Cortex of kidney (tissue), 1 donor: ENCODE measurements at places on chromosomes 1 and 21.

- DNase-seq = no peak
Observed at GRCh38 chr1:8047686-8048445, 21.8 kb upstream of the ERRFI1 start.

GRCh38 chr1:84991097-84991920 is 5.6 kb downstream of the MCOLN2 start:
- DNase-seq = no peak

- DNase-seq = no peak
Observed at GRCh38 chr1:36354486-36354885, 31.0 kb upstream of the EVA1B start.

DNA sequence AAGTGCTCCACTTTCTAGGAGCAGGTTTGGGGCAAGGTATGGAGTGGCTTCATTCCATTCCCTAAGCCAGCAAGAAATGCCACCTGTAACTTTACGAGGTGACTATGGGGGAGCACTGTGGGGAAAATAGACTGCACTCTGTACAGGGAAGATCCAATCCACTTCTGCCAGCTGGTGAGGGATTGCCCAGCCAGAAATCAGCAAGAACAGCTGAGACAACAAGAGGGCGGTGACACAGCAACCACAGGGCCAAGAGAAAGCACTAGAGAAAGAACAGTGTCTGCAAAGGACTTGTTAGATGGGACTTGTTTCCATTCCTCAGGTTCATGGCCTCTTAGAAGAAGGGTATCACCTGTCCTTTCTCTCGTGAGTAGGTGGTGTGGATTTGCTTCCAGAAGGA is 19.6 kb downstream of the CAPN8 start:
- no peak for DNase-seq

DNA sequence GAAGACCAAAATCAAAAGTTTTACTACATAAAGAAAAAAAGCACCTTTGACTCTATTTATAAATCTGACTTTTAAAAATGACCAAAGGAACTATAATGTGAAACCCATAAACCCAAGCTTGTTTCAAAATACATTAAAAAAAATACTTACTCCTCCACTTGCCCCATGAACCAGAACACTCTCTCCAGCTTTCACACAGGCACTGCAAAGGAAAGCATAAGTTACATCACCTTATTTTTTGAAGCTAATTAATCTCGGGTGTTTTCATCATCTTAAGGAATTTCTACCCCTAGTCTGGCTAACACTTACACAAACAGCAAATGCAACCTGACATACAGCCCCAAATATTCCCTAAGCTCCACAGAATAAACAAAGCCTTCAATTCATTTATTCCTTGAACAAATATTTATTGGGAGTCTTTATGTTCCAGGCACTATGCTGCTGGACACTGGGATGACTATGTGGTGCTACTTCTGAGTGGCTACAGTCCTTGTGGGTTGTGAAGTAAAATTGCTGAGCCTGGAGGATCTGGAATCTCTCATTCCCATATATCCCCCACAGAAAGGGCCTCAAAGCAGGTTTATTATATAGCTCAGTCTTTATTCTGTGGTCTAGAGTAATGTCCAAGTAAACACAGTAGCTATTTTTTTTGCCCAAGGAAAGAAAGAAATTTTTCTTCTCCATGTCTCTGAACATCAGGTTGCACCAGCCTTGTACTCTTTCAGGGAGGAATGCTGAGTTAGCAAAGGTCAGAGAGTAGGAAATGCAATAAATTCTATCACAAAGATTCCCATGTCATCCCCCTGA is 18.2 kb downstream of the CRYZ start:
- no peak for DNase-seq

- DNase-seq = no peak
Observed at GRCh38 chr1:36816348-36816747, 218.0 kb downstream of the GRIK3 start.

DNA sequence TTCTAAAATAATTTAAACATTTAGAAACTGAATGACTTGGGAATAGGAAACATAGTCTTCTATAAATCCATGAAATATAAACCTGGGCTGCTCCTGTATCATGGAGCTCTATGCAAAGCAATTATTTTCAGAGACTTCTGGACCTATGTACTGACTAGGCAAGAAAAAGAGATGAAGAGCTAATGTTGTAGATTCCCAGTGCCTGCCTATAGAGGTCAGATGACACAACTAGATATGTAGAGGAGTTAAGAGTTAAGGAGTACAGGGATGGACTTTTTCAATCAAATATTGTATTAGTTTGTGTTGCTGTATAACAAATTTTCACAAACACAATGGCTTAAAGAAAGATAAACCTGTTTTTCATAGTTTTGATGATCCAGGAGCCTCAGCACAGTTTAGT is 1434.5 kb downstream of the KCNT2 start:
- no peak for DNase-seq

GRCh38 chr1:208256091-208256490 is 11.9 kb upstream of the PLXNA2 start:
- DNase-seq = no peak

DNA sequence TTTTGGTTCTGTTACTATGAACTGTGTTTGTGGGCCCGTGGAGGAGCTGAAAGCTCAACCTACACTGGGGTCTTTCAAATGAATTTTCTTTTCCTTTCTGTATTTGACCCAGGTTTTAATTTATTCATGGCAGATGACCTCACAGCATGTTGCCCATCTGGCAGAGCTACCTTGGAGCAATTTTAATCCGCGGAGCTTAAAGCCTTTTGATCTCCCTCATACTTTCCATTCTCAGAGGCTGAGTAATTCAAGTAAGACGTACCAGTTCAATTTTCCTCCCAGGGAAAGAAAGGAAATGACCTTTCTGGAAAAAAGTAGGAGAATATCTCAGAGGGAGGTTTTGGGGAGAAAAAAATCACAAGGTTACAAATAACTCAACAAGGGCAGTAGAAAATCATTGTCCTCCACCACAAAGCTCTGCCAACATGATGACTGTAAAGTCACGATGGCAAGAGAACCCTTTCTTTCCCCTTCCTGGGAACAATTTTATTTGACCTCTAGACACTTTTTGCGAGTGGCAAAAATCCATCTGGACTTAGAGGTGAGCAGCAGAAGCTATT is 21.6 kb upstream of the PCP4 start:
- no peak for DNase-seq

DNA sequence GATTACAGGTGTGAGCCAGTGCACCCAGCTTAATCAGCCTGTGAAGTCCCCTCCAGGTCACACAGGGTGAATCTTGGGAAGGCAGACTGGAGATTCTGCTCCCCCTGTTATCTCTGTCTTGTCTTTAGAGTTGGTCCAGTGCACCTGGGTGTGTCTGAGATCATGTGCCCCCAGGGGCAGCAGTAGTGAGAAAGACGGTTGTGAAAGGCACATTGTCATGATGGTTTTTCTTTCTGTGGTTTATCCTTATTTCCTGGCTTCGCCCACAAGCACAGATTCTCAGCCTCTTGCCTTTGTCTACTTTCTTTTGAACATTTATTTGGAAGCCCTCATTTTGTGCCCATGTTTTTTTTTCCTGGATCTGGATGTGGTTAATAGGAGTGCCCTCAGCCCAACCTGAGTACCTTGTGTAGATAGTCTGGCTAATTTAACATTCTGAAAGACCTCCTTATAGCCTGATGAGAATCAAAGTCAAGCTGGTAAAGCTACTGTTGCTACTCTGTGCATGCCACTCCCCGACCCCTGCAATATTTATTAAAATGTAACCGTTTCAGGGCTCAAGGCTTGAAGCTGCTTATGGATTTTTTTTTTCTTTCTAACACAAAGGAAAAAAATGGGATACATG is 23.7 kb downstream of the UCK2 start:
- no peak for DNase-seq

DNA sequence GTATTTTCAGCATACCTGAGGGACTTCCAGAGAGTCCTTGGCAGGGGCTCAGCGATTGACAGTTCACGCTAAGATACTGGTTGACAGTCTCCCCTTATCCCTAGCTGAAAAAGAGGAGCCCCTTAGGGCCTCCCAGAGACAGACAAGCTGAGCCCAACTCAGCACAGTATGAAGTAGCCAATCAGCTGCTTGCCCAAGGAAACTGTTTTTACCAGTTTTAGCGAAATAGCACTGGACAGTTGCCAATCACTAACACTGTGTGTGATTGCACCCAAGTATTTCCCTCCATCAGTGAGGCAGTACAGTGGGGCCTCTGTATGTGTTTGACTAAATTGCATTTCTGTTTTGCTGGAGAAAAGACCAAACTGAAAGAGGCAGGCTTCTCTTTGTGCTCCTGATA is 27.0 kb downstream of the KHDRBS1 start:
- no peak for DNase-seq

DNA sequence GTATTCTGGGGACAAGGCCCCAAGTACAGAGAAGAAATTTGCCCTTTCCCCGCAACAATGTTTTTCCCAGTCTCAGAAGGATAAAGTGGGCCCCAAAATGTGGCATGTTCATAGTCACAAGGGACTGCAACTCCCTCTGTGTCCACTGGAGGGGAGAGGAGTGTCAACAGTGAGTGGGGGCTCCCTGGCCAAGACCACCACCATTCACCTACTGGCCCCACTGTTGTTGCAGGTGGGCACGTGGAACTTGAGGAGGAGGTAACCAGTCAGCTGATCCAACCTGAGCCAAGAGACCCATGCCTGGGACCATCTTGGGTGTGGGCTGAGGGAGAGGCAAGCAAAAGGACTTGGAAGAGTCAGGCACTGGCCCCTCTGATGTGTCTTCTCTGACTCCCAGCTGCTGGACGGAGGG is 777 bp downstream of the NUDT17 start:
- DNase-seq = no peak

GRCh38 chr1:183676586-183677189 is 23.6 kb upstream of the APOBEC4 start:
- DNase-seq = no peak

- DNase-seq = no peak
Observed at GRCh38 chr21:44306936-44307704, 7.3 kb downstream of the PFKL start.

GRCh38 chr1:94215955-94216354 is 21.4 kb downstream of the ARHGAP29 start:
- no peak for DNase-seq

DNA sequence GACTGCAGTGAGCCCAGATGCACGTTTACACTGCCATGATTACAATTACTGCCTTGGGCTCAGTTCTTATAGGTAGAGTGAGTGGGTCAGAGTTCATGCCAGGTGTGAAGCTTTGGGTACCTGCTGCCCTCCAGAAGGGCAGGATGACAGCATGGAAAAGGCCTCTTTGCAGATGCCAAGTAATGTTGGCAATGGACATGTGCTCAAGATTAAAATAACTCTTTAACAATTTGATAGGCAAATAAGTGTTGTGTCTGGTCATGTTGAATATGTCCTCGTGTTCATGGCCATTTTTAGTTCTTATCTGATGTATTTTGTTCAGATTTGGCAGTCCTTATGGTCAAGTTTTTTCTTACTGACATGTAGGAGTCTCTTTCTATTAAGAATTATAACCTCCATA is 34.8 kb downstream of the S100B start:
- DNase-seq = no peak

DNA sequence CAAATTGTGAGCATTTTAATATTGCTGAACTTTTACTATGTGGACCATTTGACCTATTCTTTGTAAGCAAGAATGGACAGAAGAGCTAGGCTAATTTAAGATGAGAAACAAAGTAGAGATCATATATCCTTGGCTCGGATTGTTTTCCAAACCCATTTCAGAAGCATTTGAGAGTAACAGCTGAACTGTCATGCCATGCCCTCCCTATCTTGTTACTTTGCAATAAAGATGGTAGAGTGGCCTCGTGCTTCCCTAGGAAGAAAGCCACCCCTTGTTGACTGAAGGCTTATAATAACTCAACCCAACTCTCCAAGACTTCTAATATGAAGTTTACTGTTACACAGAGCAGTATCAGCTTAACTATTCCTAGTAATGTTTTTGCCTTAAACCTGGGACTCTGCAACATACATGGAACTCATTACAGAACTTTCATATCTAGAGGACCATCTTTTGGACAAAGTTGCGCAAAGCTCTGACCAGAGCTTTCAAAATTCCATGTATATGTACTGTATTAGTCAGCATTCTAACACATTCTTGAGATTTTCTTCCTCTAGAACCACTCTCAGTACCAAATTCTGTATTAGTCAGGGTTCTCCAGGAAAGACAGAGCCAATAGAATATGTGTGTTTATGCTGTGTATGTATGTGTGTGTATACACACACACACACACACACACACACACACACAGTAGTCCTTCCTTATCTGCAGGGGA is 68.7 kb downstream of the ADAMTS1 start:
- no peak for DNase-seq

- no peak for DNase-seq
Observed at GRCh38 chr1:208432346-208432745, 188.2 kb upstream of the PLXNA2 start.

DNA sequence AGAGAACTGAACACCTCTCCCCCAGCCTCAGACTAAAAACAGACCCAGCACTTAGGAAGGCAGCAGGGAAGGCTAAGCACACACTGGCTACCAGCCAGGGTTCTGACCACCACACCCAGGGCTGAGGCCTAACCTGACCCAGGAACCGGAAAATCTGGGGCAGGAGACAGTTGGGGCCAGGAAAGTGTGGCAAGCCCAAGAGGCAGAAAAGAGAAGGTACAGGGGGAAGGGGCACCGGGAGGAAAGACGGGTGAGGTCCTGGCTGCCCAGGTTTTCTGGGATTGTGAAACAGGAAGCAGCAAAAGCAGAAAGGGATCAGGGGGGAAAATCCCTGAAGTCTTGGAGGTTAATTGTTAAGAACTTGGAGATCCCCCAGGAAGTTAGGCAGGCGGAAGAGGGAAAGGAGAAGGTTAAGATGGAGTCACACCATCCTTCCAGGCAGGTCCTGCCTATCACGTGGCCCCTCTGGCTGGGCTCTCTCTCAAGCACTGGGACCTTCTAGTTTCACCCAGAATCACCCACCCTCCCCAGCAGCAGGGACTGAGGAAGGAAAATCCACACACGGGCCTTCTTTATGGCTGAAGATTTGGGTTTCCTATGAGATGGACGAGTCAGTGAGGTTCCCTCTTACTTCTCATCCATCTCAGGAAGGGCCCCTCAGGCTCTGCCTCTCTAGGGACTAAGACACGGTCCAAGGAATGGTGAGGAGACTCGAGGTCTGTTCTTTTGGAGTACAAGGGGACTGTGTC is 2.6 kb downstream of the HDGF start:
- DNase-seq = no peak
